ENCODE measurements at places on chromosomes 2 and 18.
A peak's percentile ranks its signal among the peaks of the same experiment; 100 is the strongest.

DNA sequence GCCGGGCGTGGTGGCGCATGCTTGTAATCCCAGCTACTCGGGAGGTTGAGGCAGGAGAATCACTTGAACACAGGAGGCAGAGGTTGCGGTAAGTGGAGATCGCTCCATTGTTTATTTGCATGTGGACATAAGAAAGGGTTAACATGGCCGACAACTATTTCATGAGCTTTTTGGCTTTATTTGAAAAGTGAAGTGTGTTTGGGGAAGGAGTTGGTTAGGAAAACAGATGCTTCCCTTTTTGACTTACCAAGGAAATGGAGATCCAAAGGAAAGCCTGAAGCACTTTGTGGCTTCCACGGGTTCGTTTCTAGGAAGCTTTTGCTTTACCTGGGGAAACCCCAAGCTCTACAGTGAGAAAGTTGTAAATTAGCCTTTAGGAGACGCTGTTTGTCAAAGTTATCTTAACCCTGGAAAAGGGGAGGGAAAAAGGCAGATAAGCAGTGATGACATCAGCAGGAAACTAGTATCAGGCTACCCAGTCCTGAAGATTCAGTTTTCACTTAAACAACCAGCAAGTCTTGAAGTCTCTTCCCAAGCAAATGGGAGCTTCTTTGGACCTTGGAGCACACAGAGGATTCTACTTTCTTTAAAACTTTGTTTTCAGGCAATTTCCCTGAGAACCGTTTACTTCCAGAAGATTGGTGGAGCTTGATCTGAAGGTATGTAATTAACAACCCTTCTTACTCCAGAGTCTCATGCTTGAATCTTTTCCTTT, at the start of gene CASP10:
TSS of gene CASP10 (plus strand) at position 492 of the 715 bp plus-strand sequence. CDS start 2,637 bp downstream, outside the sequence.
- no peak for DNase-seq

GRCh38 chr18:22348521-22349316, 69.0 kb downstream of the CTAGE1 start:
- peak; percentile 74 for DNase-seq

DNA sequence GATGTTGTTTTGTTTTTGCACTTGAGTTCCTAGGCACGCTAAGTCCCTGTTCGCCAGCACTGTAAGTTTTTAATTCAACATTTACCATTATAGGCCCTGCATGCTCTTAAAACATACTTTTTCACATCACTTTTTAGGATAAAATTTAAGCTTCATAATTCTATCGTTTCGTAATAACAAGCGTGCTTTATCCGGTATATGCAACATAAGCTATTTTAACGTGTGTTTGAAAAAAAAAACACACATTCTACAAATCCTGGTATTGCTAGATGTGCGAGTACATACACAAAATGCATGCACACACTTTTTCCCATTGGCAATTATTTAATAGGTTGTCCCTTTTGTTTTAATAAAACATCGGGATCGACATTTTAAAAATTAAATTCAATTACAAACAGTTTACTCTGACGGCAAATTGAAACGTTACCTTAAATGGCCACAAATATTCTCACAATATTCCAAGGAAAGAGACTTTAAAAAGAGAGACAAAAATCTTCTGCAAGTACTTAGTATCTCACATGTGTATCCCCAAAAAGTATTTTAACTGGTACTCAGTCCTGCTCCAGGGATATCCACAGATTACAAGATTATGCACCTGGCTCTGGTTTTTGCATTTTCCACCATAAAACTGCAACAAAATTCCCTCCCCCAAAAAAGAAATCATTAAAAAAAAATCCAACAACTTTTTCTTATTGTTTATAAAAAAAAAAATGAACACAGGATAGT, 1.0 kb upstream of the TCF4 start:
- no peak for DNase-seq

DNA sequence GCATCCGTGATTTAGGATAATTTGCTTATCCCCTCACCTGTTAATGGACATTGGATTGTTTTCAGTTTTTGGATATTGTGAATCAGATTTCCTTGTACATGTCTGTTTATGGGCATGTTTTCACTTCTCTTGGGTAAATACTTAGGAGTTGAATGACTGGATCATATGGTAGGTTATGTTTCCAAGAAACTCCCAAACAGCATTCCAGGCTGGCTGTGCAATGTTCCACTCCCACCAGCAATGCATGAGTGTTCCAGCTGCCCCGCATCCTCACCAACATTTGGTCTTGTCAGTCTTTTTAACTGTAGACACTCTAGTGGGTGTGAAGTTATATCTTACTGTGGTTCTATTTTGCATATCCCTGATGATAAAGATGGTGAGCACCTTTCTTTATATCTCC, 8.9 kb upstream of the LRRFIP1 start:
- no peak for DNase-seq

GRCh38 chr2:148876595-148877402, 1.8 kb downstream of the KIF5C start:
- peak; percentile 46 for DNase-seq

DNA sequence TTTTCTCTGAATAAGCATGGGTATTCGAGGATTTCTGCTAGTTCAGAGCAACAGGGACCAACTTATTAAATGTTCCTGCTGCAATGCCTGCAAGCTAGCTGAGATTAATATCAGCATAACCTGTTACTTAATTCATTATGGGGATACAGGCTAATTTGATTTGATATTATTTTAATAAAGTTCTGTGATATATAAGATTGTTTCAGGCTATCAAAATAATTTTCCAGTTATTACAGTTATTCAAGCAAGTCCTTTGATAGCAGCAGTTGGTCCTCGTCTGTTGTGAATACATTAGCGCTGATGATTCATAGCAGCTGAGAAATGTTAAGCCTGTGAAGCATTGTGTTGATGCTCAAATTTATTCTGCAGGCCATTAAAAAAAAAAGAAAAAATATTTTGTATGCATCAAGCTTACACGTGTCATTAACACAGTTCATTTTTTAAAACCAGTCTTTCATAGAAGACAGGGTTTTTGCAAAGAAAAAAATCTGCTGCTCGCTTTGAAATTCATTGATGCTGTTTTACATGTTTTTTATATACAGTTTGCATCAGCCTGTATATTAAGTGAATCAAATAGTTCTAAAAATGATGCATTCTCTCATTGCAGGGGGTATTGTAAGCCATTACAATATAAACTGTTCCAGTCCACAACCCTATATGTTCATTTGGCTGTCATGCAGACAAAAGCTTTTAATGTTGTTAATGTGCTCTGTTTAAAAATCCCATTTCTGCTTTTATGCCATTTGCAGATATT, 482.5 kb downstream of the BCL11A start:
- no peak for DNase-seq

DNA sequence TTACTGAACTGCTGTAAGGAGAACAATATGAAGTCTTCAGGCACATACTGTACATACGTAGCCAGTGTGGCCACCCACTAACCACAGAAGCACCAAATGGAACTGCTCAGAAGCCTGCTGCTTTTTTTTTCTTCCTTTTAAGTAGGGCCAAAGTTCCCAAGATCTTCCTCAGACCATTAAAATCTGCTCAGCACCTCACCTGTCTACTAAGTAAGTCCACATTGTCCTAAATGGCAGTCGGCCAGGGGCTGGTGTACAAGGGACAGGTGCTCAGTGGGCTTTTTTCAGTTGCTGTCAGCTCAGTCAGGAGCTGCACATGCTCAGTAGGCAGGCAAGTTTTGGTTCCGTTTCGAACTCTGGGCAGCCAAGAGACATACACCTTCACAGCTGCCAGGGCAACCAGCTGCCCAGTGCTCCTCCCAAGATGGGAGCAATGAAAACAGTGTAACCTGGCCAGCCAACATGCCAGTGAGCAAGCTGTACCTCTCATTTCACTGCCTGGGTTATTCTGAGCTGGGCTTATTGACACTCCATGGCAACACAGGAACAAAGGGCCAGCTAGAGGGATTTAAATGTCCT, 86.1 kb downstream of the ACVR1 start:
- peak; percentile 47 for DNase-seq

- DNase-seq, result no peak
Observed at GRCh38 chr2:45403036-45403435, 208.0 kb downstream of the SRBD1 start.

GRCh38 chr2:103960951-103961350, 893.0 kb upstream of the POU3F3 start:
- no peak for DNase-seq

- DNase-seq, result no peak
Observed at GRCh38 chr2:111055735-111056134, 65.0 kb upstream of the BCL2L11 start.

- DNase-seq, result no peak
Observed at GRCh38 chr2:88874063-88874657, 182.7 kb downstream of the RPIA start.

- DNase-seq, result no peak
Observed at GRCh38 chr2:84527137-84528129, 11.1 kb downstream of the DNAH6 start.

GRCh38 chr2:71173096-71173495, 42.7 kb downstream of the MPHOSPH10 start:
- DNase-seq, result no peak

DNA sequence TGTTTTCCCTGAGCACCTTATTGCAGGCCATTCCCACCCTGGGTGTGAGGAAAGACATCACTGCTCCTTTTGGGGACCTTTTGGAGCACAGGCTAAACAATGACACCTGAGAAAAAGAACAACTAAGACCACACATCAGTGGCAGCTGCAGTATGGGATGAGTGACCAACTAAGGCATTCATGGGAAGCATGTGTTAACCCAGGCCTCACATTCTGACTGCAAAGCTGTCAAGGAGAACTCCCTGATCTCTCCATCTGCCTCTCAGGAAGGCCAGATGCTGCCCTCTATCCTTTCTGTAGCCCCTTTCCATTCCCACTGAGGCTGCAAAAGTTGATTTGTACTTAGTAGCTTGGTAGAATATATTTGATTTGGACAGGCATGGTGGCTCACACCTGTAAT, 277.7 kb upstream of the FBXO11 start:
- DNase-seq, result no peak

DNA sequence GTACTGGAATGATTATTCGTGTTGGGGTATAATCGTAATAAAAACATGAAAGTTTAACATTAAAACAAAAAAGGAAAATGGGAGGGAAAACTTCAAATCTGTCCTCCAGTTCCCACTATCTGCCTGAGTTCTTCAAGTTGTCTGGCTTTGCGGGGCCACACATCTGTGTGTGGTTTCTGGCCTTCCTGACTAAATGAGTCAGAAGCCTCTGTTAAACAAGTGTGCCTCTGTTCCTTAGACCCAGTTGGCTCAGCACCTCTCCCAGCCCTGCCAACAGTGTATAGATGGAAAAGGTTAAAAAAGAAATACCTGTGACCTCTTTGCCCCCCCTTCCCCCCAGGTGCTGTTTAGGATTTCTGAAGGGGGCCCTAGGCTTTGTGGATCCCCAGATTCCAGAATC, 30.2 kb downstream of the XDH start:
- DNase-seq, result no peak

DNA sequence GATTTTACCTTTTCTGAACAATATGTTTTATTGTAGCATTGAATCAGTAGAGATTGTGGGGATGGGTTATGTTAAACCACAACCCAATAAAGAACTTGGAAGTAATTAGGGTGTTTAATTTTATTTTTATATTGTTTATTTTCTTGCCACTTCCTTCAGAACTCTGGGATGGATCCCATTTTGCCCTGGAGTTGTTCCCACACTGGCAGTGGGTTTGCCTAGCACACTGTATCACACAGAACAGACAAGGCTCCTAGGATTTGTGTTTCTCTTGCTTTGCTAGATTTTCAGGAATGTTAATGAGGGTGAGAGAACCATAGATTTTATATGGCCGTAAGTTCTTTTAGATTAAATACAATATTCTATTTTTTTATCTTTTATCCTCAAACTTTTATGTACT, 59.0 kb downstream of the TANK start:
- no peak for DNase-seq

DNA sequence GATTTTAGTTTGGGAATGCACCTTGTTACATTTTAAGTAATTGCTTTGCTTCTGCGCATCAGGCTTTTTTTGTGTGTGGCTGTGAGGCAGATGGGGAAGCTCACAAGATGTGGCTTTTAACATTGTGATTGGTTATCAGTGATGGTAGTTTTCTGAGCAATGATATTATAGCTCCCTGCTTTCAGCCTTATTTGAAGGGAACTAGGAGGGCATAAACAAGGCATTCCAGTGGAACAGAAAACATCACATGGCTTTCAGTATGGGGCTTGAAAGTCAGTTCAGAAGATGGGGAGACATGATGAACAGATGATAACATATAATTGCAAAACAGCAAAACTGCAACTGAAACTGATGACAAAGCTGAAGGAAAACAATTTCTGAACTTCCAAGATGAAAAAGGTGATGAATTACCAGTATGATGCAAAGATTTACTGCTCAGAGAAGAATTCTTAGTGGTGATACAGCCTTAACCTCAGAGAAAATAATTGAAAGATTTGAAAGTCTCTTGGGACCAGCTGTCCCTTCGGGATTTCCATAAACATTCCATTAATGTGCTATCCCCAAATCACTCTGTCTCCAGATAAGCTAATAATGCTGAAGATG, 439.7 kb downstream of the RND3 start:
- DNase-seq, result no peak

GRCh38 chr2:187364696-187365095, 83.4 kb downstream of the CALCRL start:
- DNase-seq, result no peak

Data from lower lobe of right lung (tissue), 2 donors.